ENCODE measurements at places on chromosomes 16 and 17.

- no peak for DNase-seq
Measured at GRCh38 chr17:73823684-73824083, 179.4 kb upstream of the SDK2 start.

GRCh38 chr17:62823111-62823893 lies 15.2 kb upstream of the MARCHF10 start:
- DNase-seq, result peak; percentile 63

DNA sequence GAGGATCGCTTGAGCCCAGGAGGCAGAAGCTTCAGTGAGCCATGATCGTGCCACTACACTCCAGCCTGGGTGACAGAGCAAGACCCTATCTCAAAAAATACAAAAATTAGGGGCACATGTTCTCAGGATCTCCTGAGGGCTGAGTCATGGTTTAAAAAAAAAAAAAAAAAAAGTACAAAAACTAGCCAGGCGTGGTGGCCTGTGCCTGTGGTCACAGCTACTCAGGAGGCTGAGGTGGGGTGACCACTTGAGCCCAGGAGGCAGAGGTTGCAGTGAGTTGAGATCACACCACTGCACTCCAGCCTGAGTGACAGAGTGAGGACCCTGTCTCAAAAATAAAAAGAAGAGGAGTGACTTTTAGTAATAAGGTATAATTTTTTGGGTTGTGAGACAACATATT lies 16.9 kb downstream of the BLMH start:
- no peak for DNase-seq

DNA sequence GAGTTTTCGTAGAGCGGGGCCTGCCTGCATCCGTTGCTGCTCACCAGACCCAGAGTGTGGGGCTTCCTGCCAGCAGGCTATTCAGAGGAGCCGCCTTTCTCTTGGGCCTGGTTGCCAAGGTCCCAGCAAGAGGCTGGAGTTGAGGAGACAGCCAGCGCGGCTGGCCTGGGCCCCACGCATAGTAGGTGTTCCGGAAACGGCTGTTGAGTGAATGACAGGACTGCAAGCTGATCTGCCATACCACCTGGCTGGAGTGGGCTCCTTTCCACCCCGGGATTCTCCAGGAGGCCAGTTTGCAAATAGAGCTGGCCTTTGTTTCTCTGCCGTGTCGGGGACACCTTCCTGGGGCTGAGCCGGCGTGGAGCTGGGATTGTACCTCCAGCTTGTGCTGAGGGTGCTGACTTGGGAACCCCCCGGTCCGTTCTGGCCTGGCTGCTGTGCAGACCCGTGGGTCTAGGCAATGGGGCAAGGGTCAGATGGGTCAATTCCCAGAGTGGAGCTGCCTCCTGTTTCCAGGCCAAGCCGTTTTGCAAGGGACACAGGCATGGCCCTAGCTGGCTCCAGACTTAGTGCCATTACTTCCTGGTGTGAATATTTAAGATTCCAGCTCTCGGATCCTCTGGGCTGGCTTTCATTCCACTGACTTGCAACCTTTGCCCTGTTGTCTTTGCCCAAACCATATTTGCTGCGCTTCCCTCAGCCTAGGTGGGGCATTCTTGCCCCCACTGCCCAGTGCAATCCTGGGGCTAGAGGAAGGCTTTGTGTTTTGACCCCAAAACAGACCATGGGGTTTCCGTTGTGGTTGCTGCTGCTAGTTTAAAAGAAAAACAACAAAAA lies 68.8 kb downstream of the CMIP start:
- DNase-seq, result peak; percentile 52

DNA sequence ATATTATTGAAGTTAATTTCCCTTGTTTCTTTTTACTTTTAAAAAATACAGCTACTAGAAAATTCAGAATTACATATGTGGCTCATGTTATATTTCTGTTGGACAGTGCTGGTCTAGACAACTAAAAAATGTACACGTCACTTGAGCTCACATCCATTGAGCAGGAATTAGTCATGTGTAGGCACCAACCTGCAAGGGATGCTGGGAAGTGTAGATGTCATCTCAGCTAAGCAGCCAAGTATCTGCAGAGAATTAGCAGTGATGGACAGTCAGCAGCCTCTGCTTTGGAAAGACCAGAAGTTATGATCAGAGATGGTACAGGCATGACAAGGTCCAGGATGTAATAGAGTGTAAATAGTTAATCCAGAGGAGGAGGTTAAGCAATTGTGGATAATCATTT lies 87.1 kb upstream of the HS3ST2 start:
- DNase-seq, result no peak

- no peak for DNase-seq
Measured at GRCh38 chr16:13999895-14000425, 71.2 kb upstream of the MRTFB start.

- peak; percentile 47 for DNase-seq
Measured at GRCh38 chr16:46947900-46948547, 25.4 kb downstream of the DNAJA2 start.

- DNase-seq, result no peak
Measured at GRCh38 chr16:10765772-10766171, 22.1 kb downstream of the NUBP1 start.

- DNase-seq, result no peak
Measured at GRCh38 chr16:25868106-25868505, 176.3 kb downstream of the HS3ST4 start.

DNA sequence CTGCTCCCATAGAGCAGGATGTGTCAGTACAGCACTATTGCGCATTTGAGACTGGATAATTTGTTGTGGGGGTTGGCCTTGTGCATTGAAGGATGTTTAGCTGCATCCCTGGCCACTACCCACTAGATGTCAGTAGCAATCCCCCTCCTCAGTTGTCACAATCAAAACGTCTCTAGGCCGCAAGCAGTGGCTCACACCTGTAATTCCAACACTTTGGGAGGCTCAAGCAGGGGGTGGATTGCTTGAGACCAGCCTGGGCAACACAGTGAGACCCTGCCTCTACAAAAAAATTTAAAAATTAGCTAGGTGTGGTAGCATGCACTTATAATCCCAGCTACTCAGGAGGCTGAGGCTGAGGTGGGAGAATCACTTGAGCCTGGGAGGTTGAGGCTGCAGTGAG lies 48.4 kb downstream of the CENPV start:
- DNase-seq, result peak; percentile 25

DNA sequence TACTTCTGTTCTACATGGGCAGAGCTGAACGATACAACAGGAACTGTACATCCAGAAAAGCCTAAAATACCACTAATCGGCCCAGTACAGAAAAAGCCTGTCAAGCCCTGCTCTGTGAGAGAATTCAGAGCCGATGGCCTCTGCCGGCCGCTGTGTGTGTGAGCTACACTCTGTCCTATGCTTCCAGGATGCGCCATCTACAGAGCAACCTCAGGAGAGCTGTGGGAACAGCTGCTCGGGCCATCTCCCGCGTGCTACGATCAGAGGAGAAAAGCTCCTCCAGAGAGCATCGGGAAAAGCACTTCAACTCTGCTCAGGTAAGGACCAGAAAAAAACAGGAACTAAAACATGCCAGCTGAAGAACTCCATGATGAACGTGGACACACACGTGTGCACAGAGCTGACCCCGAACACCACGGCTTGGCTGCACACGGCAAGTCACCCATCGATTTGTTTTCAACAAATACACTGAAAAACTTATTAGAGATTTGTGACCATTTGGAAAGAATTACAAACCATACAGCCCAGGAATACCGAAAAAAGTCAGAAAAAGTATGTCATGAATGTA lies 115.9 kb downstream of the ANKRD11 start:
- no peak for DNase-seq

DNA sequence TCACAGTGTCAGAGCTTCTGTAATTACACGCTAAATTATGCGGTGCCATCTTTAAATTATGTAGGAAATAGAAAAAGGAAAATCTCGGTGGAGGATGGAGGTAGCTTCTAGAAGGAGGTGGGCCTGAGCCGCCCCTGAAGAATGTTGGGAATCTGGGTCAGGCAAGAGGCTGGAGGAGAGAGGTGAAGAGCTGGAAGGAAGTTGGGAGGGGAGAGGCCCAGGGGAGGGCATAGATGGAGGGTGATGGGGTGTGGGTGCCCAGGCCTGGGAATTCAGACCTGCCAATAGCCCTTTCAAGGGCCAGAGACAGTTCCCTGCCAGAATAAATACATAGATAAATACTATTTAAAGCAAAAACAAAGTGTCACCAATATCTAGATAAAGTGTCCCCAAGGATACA lies 415.0 kb upstream of the HSBP1 start:
- DNase-seq, result peak; percentile 32

DNA sequence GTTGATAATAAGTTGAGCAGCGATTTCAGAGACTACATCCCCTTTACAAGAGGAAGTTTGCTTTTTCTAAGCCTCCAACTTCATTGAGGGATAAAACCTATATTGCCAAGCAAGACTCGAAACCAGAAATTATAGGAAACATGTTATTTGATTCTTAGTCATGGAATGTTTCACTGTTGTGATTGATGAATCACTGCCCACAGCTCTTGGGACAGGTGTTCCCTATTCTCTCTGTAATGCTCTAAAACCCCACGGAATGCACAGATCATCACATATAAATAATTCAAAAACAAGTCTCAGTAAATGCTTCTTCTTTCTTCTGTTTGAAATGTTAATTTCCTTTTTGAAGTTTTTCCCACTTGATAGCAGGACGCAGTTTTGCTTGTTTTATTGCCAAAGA lies 809.5 kb upstream of the GOT2 start:
- peak; percentile 54 for DNase-seq

- DNase-seq, result no peak
Measured at GRCh38 chr16:75593308-75593707, 27.1 kb downstream of the GABARAPL2 start.

GRCh38 chr16:74601126-74601871 lies 5.6 kb downstream of the GLG1 start:
- DNase-seq, result no peak

DNA sequence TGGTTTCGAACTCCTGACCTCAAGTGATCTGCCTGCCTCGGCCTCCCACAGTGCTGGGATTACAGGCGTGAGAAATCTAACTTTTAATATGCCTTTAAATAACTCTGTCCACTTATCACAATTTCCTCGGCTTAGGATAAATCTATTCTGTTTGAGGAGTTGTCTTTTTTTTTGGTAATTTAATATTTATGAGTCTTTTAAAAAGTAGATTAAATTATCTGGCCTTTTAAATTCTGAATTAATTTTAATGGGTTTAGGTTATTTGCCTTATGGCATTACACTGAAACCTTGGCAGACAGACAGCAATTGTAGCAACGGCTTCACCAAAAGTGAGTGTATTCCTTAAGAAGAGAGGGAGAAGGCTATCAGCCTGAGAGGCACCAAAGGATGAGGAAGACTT lies 66.2 kb downstream of the MYO1D start:
- DNase-seq, result no peak

- peak; percentile 84 for DNase-seq
Measured at GRCh38 chr16:53695070-53695469, 8.6 kb downstream of the RPGRIP1L start.

GRCh38 chr17:61799812-61800484 lies 63.4 kb downstream of the BRIP1 start:
- DNase-seq, result no peak

- DNase-seq, result peak; percentile 64
Measured at GRCh38 chr16:391885-392335, 5.1 kb upstream of the NME4 start.

DNA sequence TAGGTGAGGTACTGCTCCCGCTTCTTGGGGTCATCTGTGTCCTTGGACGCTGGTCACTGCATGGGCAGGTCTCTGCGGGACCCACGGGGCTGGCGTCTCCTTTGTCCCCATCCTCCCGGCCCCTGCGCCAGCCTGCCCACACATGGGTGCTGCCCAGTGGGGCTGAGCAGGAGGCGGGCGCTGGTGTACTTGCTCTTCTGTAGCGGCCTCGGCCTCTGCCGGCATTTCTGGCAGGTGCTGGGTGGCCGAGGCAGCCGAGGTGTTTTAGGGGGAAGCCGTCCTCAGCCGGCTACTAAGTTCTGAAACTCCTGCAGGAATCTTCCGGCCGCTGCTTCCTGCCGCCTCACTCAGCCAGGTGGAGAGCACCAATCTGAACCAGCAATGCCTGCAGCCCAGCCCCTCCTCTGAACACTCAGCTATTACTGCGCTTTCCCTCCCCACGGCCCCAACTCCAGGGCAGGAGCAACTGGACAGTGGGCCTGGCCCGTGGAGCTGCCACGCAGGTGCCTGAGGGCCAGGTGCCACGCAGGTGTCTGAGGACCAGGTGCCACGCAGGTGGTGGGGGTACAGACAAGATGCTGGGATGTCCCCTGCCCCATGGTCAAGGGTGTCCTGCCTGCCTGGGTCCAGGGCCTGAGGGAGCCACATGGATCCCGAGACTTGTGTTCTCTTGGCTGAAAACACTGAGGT lies 10.0 kb downstream of the DECR2 start:
- DNase-seq, result no peak

- DNase-seq, result no peak
Measured at GRCh38 chr16:57803134-57803990, 1.1 kb upstream of the KIFC3 start.

- no peak for DNase-seq
Measured at GRCh38 chr16:2529961-2530628, 1.1 kb downstream of the CEMP1 start.

- peak; percentile 18 for DNase-seq
Measured at GRCh38 chr16:58329135-58329534, 34.3 kb upstream of the PRSS54 start.

DNA sequence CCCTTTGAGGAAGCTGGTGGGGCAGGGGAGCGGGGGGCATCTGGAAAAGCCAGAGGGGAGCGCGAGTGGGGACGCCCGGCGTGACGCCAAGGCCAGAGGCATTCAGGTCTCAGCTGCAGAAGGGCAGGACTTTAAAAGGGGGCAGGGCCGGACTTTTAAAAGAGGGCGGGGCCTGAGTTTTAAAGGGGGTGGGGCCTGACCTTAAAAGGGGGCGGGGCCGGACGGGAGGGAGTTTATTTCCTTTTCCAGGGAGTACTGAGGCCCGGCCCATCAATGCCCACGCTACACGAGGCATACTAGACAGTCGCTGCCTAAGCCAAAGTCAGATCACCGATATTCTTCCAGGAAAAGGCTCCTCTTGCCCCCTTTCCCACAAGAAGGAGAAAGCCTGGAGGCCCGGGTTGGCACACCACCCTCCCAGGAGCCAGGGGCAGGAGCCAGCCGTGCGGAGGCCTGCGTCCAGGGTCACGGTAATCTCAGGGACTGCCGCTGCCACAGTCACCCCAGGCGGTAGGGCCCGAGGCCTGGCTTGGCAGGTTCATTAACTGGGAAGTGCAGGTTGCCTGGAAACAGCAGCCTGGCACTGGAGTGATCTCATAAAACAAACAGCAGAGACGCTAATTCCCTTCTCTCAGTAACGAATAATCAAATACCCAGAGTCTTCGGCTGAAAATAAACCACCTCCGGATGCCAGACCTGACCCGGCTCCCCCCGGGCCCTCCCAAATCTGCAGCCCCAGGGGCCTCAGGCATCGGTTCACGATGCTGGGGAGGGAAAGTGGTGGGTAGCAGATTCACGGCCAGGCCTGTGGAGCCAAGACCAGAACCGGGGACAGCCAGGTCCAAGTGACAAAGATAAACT lies 90.7 kb downstream of the TIMM22 start:
- peak; percentile 41 for DNase-seq

Data from AG10803 (cell line).